ENCODE measurements at places on chromosomes 1 and 21. TPM values are rescaled to one million over a fixed set of nuclear protein-coding genes. Genes with fewer than 3 reads are reported as not detected.

Gene CFHR3
- not detected for total RNA-seq

Gene PKP1
- not detected for total RNA-seq

DNA sequence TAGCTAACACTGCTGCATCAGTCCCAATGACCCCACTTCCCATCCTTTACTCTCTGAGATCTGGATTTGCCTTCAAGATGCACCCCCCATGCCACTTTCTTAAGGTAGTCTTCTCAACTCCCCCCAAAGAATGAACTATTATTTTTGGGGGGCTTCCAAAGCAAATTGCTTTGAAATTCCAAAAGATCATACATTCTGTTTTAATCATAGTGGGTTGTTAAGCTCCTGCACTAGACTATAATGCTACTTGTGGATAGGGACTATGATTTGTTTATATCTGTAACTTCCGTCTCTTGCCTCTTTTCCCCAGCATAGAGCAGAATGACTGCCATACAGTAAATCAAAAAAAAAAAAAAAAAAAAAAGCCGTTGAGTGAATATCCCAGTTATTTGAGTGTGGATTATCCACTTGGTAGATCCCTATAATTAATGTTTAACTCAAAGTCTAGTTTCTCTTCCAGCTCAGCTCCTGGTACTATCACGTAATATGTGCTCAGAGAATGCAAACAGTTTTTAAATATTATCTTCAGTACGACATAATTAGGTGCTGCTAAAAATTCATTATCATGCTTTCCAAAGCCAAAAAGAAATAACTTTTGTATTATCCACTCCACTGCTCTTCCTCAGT is 26.9 kb downstream of the KIRREL1 start:
- H3K27me3 ChIP-seq, result no peaks in the 10 kb centered on the region
- H3K27ac ChIP-seq, result peak overlapping the region; percentile 95
- H3K4me1 ChIP-seq, result peaks cover 75% of the 10 kb centered on the region
- H3K4me3 ChIP-seq, result peak overlapping the region; percentile 55

DNA sequence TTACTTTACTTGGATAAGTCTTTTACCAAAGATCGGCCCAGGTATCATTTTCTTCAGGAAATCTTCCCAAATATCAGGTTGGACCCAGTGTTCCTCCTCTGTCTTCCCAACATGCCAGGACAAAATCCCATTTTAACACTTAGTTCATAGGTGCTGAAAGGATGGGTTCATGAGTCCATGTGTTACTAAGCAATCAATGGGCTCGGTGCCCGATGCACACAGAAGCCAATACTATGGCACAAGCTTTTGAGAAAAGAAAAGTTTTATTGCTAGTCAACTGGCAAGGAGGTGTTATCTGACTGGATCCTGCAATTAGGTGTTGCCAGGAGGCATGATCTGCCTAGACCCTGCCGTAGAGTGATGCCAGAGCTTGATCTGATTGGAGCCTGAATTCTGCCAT is 133.3 kb upstream of the SLC44A3 start:
- DNase-seq, result no peak
- H3K27me3 ChIP-seq, result no peaks in the 10 kb centered on the region
- no peak overlapping the region for H3K4me3 ChIP-seq
- H3K27ac ChIP-seq, result no peak overlapping the region

DNA sequence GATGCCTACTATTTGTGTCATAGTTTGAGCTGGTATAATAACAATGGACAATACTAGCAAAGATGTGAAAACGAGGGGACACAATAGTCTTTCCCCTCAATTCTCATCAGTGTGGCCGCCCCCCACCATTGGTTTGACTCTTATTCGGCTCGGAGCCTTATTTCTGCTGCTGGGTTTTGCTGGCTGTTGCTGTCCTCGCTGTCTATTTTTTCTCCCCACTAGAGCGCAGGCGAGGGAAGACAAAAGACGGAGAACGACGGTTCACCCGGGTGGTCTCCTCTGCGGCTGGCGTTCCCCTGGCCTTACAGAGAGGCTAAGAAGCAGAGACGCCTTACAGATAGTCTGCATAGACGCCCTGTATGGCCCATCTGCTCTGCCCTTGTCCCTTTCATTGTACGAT is 19.4 kb downstream of the CLIC6 start:
- H3K4me3 ChIP-seq, result no peak overlapping the region
- H3K27me3 ChIP-seq, result no peaks in the 10 kb centered on the region
- no peaks in the 10 kb centered on the region for H3K4me1 ChIP-seq

Gene CLCA1
- not detected for total RNA-seq

Gene ASTN1
- 0.42 TPM for total RNA-seq

GRCh38 chr1:51850420-51851223 is 27.9 kb downstream of the NRDC start:
- H3K27me3 ChIP-seq, result no peaks in the 10 kb centered on the region
- no peak for DNase-seq
- no peak overlapping the region for H3K27ac ChIP-seq
- H3K36me3 ChIP-seq, result peaks cover 2% of the 10 kb centered on the region
- no peak overlapping the region for H3K4me3 ChIP-seq
- H3K4me1 ChIP-seq, result peaks cover 12% of the 10 kb centered on the region

DNA sequence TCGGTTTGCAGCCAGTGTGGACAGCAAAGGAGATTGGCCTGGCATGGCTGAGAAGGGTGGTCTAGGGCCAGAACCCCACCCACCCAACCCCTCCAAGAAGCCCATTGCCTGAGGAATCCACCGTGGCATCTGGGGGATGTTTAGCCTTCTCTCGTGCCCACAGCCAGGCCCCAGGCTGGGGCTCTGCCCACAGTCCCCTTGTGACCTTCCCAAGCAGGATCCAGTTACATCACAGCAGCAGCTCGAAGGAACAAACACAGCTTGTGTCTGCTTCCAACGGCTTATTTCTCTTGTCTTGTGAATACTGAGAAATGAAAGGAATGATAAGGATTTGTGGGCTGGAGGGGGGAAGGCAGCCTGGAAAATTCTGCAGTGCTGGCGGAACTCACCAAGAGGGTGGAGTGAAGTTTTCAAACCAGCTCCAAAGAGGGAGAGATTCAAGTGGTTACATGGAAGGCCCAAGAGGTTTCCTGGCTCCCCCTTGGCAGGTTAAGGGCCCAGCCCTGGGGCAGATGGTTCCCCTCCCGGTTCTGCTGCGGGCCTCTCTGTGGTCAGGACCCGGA is 61.6 kb downstream of the DHRS3 start:
- no peaks in the 10 kb centered on the region for H3K36me3 ChIP-seq
- H3K4me3 ChIP-seq, result no peak overlapping the region
- no peak for DNase-seq

DNA sequence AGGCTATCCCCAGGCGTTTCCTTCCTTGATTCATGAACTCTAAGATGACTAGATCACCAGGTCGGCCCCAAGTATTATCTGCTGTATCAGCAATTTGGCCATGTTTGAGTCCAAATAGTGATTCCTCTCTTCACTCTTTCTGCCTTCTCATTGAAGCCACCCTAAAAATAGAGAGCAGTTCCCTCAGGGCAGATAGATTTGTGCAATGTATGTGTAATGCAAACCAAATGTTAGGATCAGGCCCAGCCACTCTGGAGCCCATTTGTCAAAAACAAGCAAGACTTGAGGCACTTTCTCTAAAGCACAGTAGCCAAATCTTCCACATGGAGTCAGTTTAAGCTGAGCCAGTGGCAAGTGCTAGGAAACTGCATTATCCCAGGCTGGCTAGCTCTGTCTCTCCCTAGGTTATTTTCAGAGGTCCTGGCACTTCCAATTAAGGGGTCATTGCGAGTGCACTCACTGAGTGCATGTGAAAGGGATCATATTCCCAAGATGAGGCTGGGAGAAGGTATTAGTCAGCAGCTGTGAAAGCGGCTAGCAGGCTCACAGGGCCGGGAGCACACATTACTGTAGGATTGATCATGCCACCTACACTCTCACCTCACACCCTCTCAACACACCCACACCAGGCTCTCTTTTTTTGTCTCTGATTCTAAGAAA is 97.9 kb upstream of the RAB3GAP2 start:
- H3K4me1 ChIP-seq, result no peaks in the 10 kb centered on the region
- H3K36me3 ChIP-seq, result no peaks in the 10 kb centered on the region

GRCh38 chr1:121566346-121566745 is 381.6 kb downstream of the SRGAP2C start:
- no peaks in the 10 kb centered on the region for H3K4me1 ChIP-seq
- no peaks in the 10 kb centered on the region for H3K27me3 ChIP-seq
- DNase-seq, result no peak
- no peak overlapping the region for H3K27ac ChIP-seq
- no peak overlapping the region for H3K4me3 ChIP-seq

GRCh38 chr21:31030367-31031106 is 7.7 kb downstream of the KRTAP19-8 start:
- no peak for DNase-seq
- H3K27me3 ChIP-seq, result no peaks in the 10 kb centered on the region
- H3K4me3 ChIP-seq, result no peak overlapping the region
- no peaks in the 10 kb centered on the region for H3K4me1 ChIP-seq
- H3K27ac ChIP-seq, result no peak overlapping the region
- no peaks in the 10 kb centered on the region for H3K36me3 ChIP-seq

GRCh38 chr21:25220954-25221353 is 386.3 kb downstream of the MRPL39 start:
- no peak overlapping the region for H3K27ac ChIP-seq
- DNase-seq, result no peak
- no peaks in the 10 kb centered on the region for H3K27me3 ChIP-seq
- no peaks in the 10 kb centered on the region for H3K4me1 ChIP-seq
- H3K36me3 ChIP-seq, result no peaks in the 10 kb centered on the region
- no peak overlapping the region for H3K4me3 ChIP-seq

Gene VCAM1
- total RNA-seq, result 42.4 TPM

GRCh38 chr1:192547501-192547900 is 28.1 kb upstream of the RGS1 start:
- H3K27me3 ChIP-seq, result no peaks in the 10 kb centered on the region
- DNase-seq, result no peak
- no peak overlapping the region for H3K27ac ChIP-seq

DNA sequence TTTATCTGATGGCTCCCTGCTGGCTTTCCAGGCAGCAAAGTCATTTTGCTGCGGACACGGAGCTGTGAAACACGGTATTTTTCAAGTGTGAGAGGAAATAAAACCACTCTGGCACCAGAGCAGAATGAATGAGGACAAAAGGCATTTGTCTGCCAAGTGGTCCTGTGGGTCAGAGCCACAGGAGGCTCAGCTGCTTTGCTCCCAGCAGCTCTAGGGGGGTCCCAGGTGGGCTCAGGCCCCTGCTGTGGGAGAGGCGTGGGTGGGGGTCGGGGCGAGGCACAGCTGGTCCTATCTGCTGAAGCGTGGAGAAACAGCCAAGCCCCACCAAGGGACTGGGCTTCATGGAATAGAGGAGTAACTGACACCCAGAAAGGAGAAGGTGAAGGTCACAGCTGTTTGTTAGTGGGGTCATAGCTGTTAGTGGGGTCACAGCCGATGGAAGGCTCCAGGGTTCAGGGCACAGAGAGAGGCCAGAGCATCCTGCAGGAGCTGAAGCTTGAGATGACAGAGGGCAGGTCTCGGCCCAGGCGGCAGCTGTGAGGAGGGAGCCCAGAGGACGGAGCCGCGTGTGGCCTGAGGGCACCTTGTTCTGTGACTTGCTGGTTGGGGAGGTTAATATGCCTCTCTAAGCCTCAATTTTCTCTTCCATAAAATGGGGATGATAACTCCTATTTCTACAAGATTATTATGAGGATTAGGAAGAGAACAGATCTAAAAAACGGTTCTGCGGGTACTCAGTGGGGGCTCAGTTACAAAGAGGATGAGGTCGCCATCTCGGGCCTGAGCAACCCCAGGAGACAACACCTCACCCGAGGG is 7.1 kb downstream of the KIF17 start:
- H3K4me1 ChIP-seq, result no peaks in the 10 kb centered on the region
- no peak overlapping the region for H3K4me3 ChIP-seq
- H3K27me3 ChIP-seq, result no peaks in the 10 kb centered on the region
- H3K36me3 ChIP-seq, result no peaks in the 10 kb centered on the region

DNA sequence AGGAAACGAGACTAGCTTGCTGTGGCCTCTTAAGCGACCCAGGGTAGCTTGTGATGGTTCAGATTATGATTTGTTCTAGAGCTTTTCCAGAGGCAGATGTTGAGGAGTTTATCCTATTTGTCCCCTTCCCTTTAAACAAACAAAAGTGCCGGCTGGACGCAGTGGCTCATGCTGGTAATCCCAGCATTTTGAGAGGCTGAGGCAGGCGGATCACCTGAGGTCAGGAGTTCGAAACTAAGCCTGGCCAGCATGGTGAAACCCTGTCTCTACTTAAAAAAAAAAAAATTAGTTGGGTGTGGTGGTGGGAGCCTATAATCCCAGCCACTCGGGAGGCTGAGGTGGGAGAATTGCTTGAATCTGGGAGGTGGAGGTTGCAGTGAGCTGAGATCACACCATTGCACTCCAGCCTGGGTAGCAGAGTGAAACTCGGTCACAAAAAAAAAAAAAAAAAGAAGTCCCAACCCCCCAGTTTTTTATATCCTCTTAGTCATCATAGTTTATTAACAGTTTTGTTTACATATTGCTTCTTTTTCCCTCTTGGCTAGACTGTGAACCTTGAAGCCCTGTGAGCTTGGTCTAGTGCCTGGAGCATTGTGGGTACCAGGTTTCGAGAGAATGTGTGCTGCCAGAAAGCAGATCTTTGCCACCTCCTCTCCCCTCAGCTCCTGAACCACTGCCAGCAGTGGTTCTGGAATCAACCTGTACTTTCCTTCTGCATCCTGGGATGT is 29.8 kb downstream of the MAPKAPK2 start:
- peak overlapping the region; percentile 13 for H3K27ac ChIP-seq
- no peaks in the 10 kb centered on the region for H3K27me3 ChIP-seq
- peaks cover 72% of the 10 kb centered on the region for H3K4me1 ChIP-seq
- no peak overlapping the region for H3K4me3 ChIP-seq

DNA sequence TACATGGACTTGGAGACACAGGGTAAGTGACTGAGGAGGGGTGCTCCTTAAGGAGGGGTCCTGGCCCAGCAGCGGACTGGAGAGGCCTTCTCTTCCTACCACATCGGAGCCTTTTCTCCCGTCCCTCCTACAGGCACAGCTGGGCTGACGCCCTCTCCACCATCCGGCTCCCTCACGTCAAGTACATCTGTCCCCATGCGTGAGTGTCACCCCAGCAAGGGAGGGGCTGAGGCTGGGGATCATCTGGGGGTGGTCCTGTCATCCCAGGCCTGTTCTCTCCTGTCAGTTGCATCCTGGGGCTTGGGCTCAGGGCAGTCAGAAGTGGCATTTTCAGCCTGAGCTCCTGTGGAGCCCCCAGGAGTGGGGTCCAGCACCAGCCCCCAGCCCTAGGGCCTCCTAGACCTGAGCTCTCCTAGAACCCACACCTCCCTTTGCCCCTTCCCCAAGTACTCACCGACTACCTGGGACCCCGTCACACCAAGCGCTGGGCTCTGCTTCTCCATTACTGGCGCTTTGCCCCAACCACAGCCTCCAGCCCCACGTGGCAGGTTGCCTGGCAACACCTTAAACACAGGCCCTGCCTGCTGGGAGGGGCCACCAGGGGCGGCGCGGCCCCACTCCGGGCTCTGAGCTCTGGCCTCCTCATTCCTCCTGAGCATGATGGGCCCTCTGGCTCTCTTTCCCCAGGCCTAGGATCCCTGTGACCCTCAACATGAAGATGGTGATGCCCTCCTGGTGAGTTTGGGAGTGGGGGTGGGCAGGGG is 2.3 kb downstream of the LYPLA2 start:
- H3K36me3 ChIP-seq, result peaks cover 15% of the 10 kb centered on the region
- DNase-seq, result no peak
- H3K4me1 ChIP-seq, result peaks cover 31% of the 10 kb centered on the region
- no peaks in the 10 kb centered on the region for H3K27me3 ChIP-seq

GRCh38 chr1:41833519-41834000 is 85.2 kb downstream of the HIVEP3 start:
- H3K27ac ChIP-seq, result no peak overlapping the region
- H3K36me3 ChIP-seq, result no peaks in the 10 kb centered on the region
- no peak overlapping the region for H3K4me3 ChIP-seq
- no peaks in the 10 kb centered on the region for H3K27me3 ChIP-seq
- DNase-seq, result no peak

Gene OR10J1
- not detected for total RNA-seq

Gene UBAP2L
- 92.1 TPM for total RNA-seq

GRCh38 chr1:46705408-46705807 is 13.5 kb downstream of the EFCAB14 start:
- no peak overlapping the region for H3K27ac ChIP-seq
- H3K4me3 ChIP-seq, result no peak overlapping the region
- H3K27me3 ChIP-seq, result no peaks in the 10 kb centered on the region
- H3K36me3 ChIP-seq, result peaks cover 11% of the 10 kb centered on the region
- no peaks in the 10 kb centered on the region for H3K4me1 ChIP-seq
